Fibroblast of lung (primary cell): ENCODE measurements at places on chromosomes 12 and 14.
A peak's percentile ranks its signal among the peaks of the same experiment; 100 is the strongest.

DNA sequence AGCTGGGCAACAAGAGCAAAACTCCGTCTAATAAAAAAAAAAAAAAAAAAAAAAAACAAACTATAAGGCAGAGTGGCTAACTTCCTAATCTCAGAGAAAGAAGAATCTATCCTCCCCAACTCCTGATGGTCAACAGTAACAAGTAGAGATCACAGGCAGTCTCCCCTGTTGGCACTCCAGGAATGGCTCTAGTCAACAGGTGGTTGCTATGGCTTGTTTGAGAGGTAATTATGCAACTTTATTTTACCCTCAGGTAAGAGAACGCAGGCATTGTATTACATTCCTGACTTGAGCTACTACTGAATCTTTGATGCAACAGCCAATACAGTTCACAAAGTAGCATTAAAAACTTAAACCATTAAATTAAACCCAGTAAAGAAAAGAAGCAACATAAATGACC, 180.3 kb downstream of the DICER1 start:
- no peak overlapping the region for H3K27ac ChIP-seq
- H3K27me3 ChIP-seq: no peaks in the 10 kb centered on the region
- no peak for DNase-seq
- no peaks in the 10 kb centered on the region for H3K36me3 ChIP-seq

DNA sequence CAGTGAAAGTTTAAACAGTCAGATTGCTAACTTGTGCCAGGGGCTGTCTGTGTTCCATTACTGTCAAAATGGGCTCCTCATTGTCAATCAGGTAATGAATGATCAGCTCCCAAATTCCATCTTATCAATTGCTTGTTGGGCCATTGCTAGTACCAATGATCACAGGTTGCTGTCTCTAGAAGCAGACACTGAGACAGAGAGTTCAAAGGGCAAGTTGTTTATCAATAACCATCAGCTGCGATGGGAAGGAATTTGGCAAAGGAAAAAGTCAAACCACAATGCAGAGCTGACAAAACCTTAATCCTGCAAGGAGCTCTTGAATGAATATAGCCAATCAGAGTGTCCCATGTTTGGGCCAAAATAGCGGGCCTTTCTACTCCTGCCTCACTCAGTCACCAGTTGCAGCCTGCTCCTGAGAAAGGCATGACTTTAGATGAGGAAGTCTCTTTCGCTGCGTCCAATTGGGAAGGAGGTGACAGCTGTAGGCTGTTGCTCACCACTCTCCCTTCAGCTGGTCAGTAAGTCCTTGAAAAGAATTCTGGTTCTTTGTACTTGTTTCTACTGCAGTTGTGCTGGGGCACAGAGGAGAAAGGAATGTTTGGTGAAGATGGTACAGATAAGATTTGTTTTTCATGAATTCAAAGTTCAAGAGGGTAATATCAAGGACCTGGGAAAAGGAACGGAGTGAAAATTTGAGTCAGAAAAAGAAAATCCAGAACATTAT, 179.2 kb upstream of the PDE3A start:
- no peak overlapping the region for H3K4me3 ChIP-seq
- no peaks in the 10 kb centered on the region for H3K4me1 ChIP-seq
- no peaks in the 10 kb centered on the region for H3K36me3 ChIP-seq
- H3K27ac ChIP-seq: no peak overlapping the region
- no peak for DNase-seq

GRCh38 chr12:81610955-81611889, 147.9 kb downstream of the PPFIA2 start:
- no peaks in the 10 kb centered on the region for H3K36me3 ChIP-seq
- H3K27me3 ChIP-seq: no peaks in the 10 kb centered on the region
- no peak overlapping the region for H3K27ac ChIP-seq
- DNase-seq: no peak

DNA sequence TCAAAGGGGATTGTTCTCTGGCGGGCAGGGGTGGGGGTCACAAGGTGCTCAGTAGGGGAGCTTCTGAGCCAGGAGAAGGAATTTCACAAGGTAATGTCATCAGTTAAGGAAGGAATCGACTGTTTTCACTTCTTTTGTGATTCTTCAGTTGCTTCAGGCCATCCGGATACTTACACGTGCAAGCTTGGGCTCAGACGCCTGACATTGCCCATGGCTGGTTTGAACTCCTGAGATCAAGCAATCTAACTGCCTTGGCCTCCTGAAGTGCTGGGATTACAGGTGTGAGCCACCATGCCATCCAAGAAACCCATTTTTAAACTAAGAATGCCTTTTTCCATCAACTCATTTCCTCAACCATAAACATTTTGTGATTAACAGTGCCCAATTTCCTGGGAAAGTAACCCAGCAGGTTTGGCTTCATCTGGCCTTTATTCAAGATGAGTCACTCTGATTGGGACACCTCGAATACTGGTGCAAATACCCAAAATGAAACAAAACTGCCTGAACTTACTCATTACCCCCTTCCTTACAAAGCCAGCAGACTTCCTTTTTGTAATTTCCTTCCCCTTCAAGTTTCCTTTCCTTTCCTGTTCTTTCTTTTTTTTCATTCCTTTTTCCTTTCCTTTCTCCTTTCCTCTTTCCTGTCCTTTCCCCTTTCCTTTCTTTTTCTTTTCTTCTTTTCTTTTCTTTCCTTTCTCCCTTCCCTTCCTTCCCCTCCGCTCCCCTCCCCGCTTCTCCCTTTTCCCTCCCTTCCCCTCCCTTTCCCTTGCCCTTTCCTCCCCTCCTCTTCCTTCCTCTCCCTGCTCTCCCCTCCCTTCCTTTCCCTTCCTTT, 10.2 kb upstream of the RNASE10 start:
- H3K27me3 ChIP-seq: no peaks in the 10 kb centered on the region
- no peak overlapping the region for H3K4me3 ChIP-seq
- peaks cover 2% of the 10 kb centered on the region for H3K4me1 ChIP-seq
- no peaks in the 10 kb centered on the region for H3K36me3 ChIP-seq
- H3K27ac ChIP-seq: no peak overlapping the region

- H3K4me1 ChIP-seq: peaks cover 30% of the 10 kb centered on the region
- peak overlapping the region; percentile 90 for H3K4me3 ChIP-seq
- no peak for DNase-seq
- H3K27me3 ChIP-seq: no peaks in the 10 kb centered on the region
Measured at GRCh38 chr12:55726971-55727370, 1.8 kb downstream of the CD63 start.

GRCh38 chr12:49974231-49974675, 1.5 kb downstream of the AQP6 start:
- H3K27ac ChIP-seq: no peak overlapping the region
- DNase-seq: peak; percentile 51
- H3K27me3 ChIP-seq: peaks cover 22% of the 10 kb centered on the region
- H3K36me3 ChIP-seq: no peaks in the 10 kb centered on the region

GRCh38 chr12:75526655-75527511, 15.5 kb upstream of the KRR1 start:
- DNase-seq: peak; percentile 88
- H3K27ac ChIP-seq: peak overlapping the region; percentile 42
- no peaks in the 10 kb centered on the region for H3K36me3 ChIP-seq
- peaks cover 4% of the 10 kb centered on the region for H3K4me1 ChIP-seq
- H3K4me3 ChIP-seq: no peak overlapping the region
- no peaks in the 10 kb centered on the region for H3K27me3 ChIP-seq

- no peak for DNase-seq
- H3K27ac ChIP-seq: no peak overlapping the region
- H3K36me3 ChIP-seq: no peaks in the 10 kb centered on the region
- no peaks in the 10 kb centered on the region for H3K27me3 ChIP-seq
Measured at GRCh38 chr12:113934946-113935345, 31.2 kb downstream of the RBM19 start.

GRCh38 chr14:94864387-94865195, 94.7 kb upstream of the GSC start:
- H3K27me3 ChIP-seq: no peaks in the 10 kb centered on the region
- no peaks in the 10 kb centered on the region for H3K36me3 ChIP-seq
- H3K27ac ChIP-seq: no peak overlapping the region
- H3K4me1 ChIP-seq: no peaks in the 10 kb centered on the region
- H3K4me3 ChIP-seq: no peak overlapping the region

DNA sequence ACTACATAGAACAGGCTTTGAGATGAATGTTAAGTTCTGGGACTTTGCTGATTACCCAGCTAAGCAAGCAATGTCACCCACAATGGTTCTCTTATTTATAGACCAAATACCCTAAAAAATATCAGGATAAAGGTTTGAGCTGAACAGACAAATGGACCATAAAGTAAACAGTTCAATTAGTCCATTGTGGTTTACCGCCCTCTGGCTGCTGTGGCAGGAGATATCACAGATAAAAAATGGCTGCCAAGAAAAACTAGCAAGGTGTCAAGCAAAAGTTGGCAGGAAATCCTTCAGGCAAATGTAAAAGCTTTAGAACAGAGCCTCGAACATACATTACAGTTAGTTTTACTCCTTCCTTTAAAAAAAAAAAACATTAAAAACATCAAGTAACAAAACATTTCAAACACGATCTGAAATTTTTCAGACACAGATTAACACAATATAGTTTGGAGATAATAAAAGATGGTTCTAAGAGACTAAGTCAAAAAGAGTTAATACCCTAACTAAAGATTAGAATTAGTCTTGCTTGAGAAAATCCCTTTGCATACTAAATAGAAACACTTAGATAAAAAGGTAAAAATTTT, 41.3 kb downstream of the MED13L start:
- H3K36me3 ChIP-seq: no peaks in the 10 kb centered on the region
- DNase-seq: peak; percentile 77
- no peaks in the 10 kb centered on the region for H3K4me1 ChIP-seq
- no peak overlapping the region for H3K4me3 ChIP-seq

DNA sequence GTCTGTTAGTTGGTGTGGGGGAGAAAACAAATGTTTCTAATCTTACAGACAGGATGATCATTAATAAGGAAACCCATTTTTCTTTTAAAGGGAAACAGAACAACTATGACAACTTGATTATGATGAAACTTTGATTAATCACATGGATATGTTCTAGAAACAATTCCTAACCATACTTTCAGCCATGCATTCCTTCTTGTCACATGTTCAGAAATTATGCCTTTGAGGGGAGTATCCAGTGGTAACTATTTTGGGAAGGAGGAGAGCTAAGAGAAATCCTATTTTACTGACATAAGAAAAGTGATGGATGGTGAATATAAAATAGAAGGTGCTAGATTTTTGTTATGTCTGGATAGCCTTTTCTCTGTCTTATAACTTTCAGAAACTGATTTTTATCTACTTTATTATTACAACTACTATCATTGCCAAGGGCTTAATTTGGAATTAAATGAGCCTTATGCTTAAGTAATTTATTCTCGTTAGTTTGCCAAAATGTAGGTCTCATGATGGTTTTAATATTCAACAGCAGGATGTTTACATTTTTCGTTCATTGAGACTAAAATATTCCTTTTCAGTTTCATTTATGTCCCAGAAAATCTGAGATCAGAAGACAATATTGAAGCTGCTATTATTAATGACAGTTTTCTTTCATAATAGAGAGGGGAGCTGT, 200.1 kb downstream of the TMTC2 start:
- no peak overlapping the region for H3K4me3 ChIP-seq
- H3K36me3 ChIP-seq: no peaks in the 10 kb centered on the region
- DNase-seq: no peak
- H3K27ac ChIP-seq: no peak overlapping the region

- no peak overlapping the region for H3K4me3 ChIP-seq
- H3K27me3 ChIP-seq: no peaks in the 10 kb centered on the region
- H3K4me1 ChIP-seq: no peaks in the 10 kb centered on the region
Measured at GRCh38 chr12:132238488-132238854, 90.9 kb downstream of the GALNT9 start.
